RPMI8226 (cell line): ENCODE measurements at places on chromosomes 12 and 14.

GRCh38 chr14:58566979-58567378 is 70.8 kb upstream of the DACT1 start:
- DNase-seq = no peak

DNA sequence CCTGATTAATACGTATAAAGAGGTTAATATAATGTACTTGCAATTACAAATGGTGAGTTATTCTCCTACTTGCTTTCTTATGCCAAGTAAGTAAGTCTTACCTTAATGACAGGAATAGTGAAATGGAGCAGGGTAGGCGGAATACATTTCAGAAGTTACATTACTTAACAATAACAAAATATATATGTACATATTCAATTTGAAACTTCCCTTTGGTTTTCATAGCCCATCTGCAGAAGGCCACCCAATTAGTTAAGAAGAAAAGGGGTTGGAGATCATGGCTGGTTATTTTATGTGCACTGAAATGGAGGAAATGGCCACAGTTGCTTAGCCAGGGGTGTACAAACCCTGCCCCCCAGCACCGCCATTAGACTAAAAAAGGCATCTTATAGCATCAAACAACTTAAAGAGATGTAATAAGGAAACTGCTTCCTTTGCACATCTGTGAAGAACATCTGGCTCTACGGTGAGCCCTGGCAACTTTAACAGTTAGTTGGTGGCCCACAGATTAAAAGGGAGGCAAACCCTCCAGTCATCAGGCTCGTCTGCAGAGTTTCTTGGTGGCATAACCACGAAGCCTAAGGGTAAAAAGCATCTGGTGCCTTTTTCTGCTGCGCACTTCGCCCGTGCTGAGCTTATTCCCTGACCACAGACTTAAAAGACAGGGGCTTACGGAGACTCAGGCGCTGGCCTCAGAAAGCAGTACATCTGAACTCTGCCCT is 38.8 kb upstream of the DACT1 start:
- no peak for DNase-seq

DNA sequence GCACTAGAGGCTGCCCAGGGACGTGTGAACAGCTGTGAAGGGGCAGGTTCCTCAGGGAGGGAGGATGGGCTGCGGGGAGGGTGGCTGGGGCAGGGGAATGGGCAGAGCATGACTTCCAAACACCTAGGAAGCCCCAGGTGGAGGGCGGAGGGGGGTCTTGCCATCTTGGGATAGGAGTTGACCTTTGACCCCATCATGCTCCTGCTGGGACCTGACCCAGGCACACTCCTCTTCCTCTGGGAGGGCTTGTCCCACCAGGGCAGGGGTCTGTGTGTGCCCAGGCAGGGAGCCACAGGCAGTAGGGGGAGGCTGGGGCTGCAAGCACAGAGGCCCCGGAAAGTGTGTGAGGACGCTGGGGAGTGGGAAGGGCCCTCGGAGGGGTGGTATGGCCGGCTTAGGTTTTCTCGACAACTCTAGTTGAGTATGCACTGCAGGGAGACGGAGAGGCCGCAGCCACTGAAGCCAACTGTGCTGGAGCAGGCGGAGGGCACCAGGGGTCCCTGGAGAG is 3.3 kb upstream of the ANKRD9 start:
- DNase-seq = no peak

DNA sequence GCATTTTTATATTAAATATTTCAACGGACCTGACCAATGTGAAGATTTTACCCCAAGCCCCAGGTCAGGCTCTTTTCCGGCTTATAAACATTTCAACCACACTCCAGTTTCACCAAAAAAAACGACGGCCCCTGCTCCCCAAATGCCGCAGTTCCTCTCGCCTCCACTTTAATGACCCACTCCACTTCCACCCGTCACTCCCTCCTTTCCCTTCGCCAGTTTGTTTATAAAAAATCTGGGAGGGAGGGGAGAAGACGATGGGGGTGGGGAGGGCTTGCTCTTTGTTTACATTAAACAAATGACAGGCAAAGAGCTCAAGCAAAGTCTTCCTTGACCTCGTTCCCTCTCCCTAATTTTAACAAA is 5.4 kb downstream of the SIX6 start:
- no peak for DNase-seq

DNA sequence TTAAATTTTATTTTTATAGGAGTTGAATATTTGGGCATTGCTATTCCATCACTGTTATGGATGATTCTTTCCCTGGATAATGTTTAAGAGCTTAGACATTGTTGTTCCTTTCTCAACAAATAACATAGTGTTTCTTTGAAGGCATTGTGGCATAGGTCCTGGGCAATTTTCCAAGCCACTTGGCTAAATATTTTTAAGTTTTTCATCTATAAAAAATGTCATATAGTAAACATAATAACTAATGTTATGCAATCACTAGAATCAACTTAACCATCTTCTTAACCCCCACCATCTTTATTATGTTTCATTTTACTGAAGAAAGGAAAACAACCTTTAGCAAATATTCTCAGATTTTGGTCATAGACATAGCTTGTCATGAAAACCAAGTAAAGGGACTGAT is 600.6 kb upstream of the LMO3 start:
- DNase-seq = no peak
